HTR-8/SVneo (cell line): ENCODE measurements at places on chromosomes 2 and 18.

DNA sequence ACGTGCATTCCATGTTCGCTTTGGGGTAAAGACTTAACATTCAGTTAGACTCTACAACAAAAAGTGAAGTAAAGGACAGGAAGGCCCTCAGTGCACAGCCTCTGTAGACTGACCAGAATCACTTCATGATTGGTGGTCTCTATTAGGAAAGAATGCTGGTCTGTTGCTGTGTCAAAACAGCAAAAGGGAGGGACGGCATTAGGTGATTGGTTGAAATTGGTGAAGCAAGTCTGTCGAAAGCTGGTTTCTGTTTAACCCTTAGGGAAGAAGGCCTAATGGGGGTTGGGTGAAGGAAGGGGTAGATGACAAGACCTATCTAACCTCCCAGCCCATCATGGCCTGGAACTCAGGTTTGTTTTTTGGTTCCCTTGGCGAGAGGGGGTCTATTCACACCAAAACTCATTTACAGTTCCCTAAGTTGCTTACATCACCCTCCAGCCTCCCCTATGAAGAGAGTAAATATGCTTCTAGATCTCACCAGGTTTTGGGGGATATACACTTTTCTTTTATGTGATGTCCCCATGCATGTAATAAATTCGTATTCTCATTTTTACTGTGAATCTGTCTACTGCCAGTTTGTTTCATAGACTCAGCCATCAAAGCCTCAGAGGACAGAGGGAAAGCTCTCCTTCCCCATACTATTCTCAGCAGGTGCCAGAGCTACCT lies 65.6 kb downstream of the TMEM17 start:
- DNase-seq, result no peak

GRCh38 chr2:238427435-238428162 lies 872 bp downstream of the ASB1 start:
- DNase-seq, result no peak

DNA sequence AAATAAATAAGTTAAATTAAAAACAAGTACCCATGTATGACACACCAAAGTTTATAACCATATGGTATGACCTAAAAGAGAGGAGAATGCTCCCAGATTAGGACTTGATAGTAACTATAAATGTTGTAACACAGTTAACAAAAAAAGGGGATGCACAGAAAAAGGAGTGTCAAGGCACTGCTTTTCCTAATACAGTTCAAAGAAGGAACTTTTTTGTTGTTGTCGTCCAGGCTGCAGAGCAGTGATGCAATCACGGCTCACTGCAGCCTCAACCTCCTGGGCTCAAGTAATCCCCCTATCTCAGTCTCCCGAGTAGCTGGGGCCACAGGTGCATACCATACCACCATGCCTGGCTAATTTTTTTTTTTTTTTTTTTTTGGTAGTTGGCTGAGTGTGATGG lies 2.7 kb downstream of the NARS1 start:
- DNase-seq, result no peak

DNA sequence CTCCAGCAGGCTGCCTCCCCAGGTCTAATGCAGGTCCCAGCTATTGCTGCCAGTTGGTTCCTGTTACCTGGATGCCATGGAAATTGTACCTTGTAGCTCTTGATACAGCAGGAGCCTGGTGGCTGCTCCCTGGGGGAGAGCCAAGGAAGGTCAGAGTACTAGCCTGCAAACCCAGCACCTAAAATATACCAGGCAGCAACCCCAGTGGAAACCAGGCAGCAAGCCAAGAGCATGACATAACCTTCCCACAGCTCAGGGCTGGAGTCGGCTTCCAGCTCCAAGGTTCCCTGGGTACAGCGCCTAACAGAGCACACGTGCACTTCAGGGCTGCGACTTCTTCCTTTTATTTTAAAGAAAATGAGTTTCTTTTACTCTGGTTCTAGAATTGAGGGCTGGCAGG lies 30.3 kb downstream of the TNP1 start:
- DNase-seq, result peak; percentile 9

- DNase-seq, result no peak
Observed at GRCh38 chr2:144948205-144948855, 428.4 kb upstream of the ZEB2 start.

- DNase-seq, result no peak
Observed at GRCh38 chr2:27264253-27264752, 1.5 kb upstream of the SLC30A3 start.

DNA sequence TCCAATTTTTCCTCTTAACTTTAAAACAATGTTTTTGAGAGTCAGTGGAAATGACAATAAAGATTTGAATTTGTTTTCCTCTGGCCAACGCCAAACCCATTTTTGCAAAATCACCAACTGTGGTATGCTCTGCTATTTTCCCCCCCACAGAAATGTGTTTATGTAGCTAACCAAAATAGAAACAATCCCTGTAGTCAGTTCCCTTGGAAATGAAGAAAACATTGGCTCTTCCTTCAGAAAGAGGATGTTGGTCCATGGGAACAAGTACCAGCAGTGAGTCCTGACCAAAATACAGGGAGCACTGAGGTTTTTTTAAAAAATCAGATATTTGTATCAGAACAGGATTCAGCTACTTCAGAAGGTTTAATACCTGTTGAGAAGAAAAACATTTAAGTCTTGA lies 65.3 kb downstream of the SLC40A1 start:
- DNase-seq, result no peak

DNA sequence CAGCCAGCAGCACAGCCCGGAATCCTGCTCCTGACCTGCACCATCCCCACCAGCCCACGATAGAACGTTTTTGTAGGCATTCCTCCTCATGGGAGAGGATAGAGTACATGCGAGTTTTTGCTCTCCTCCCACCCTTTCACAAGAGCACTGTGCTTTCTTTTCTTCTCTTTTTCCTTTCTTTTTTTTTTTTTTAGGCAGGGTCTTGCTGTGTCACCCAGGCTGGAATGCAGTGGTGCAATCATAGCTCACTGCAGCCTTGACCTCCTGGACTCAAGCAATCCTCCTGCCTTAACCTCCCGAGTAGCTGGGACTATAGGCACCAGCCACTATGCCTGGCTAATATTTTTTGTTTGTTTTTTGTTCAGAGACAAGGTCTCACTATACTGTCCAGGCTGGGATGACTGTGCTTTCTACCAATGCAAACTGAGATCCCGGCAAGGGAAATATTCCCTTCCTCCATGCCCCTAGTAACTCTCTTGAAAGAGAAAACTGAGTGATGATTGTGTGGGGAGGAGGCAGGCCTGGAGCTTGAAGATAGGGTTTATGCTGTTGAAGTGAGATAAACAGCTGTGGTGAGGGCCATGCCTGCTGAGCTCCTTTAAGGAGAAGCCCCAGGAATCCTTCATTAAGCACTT lies 82.6 kb upstream of the TXNDC2 start:
- no peak for DNase-seq

GRCh38 chr18:38006541-38006940 lies 440.9 kb upstream of the CELF4 start:
- no peak for DNase-seq

DNA sequence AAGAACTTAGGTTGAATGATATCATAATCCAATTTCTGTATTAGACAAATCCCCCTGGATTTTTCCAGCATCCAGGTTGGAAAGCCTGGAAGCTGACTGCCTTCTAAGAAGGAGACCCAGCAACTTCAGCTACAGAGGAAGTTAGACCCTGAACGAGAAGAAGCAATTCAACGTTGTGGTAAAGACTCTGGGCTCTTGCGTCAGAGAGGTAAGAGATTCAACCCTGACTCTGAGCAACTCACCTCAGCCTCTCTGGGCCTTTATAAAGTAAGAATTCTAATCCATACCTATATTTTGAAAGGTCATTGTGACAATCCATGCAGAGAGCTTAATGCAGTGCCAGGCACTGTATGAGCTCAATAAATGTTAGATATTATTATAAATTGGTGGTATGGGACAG lies 9.7 kb downstream of the E2F6 start:
- no peak for DNase-seq

DNA sequence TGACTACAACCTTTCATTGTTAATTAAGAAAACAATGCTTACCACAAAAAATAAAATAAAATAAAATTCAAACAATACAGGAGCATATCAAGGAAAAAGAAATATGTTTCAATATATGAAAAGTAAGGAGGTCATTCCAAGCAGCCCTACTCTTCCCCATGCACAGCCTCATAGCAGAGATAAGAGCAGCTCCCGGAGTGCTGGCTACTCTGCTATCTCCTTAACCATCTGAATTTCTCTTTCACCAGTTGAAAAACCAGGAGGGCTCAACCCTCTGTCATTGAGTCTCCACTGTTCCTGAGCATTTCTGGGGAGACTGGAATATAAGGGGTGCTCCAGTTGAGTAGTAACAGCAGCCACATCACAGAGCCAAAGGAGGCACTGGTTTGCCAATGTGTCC lies 201.4 kb downstream of the TCF4 start:
- no peak for DNase-seq

DNA sequence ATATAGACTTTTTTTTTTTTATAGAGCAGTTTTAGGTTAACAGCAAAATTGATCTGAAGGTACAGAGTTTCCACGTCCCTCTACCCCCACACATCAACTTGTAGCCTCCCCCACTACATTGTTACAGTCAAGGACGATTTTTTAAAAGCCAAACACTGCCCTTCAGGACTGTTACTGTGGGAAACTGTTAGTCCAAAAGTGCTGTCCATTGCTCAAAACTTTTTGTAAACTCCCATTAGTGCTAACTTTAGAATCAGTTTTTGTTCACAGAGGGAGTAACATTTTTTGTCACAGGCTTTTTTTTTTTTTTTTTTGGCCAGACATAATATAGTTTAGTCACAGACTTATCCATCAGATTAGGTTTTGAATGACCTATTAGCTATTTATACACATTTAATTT lies 24.1 kb downstream of the ELP2 start:
- DNase-seq, result no peak

GRCh38 chr2:130728007-130728454 lies 839 bp upstream of the GPR148 start:
- no peak for DNase-seq

GRCh38 chr2:12168791-12169388 lies 422.5 kb downstream of the LPIN1 start:
- DNase-seq, result no peak

DNA sequence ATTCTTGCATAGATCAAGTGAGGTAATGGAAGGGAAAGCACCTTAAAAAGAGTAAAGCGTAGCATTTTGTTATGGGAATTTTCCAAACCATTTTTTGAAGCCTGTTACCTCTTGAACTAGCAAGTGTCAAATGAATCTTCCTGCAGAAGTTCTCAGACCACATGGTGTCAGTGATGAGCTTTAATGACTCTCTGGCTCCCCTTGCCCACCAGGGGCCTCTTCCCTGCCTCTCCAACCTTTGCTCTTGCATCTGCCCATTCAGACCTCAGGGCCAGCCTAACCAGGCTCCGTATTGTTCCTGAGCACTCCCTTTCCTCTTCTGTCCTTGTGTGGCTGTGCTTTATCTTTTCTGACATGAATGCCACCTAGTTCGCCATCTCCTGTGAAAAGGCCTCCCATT lies 155.9 kb downstream of the DIS3L2 start:
- no peak for DNase-seq

DNA sequence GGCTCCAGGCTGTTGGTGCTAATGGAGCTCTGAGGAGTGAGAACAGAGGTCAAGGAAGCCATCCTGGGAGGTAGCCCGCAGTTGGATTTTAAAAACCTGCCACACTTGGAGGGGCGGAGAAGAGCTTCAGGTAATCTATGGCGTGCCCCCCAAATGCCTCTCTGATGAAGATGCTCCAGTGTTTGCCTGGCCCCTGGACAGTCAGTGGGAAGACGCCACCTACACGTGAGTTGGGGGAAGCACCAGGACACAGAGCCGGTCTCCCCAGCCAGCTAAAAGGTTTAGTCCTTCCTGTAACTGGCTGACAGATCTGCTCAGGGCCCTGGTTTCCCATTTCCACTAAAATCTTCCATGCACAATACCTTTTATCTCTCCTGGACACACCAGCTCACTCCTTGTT lies 225.0 kb downstream of the TTC32 start:
- no peak for DNase-seq

DNA sequence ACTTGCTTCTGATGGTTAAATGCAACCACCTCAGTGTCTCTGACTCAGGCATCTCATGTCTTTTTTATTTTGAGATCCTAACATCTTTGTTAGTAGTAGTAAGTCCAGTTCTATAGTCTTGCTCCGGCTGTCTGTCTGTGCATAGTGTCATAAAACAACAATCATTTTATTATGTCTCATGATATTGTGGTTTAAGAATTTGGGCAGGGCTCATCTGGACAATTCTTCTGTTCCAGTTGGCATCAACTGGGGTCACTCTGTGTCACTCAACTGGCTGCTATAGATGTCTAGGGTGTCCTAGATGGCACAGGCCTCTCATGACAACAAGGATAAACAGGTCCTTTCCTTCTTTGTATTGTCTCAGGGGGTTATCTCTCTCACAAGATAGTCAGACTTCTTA lies 299.6 kb upstream of the ZNF521 start:
- DNase-seq, result no peak
